Omental fat pad (tissue), 4 donors: ENCODE measurements at places on chromosomes 13 and 19. TPM values are rescaled to one million over a fixed set of nuclear protein-coding genes. Genes with fewer than 3 reads are reported as not detected.

NXNL1 gene
- total RNA-seq: not detected

CYP4F2 gene
- not detected for total RNA-seq

SMARCA4 gene
- 42.4 TPM for total RNA-seq

SOHLH2 gene
- not detected for total RNA-seq

PRR22 gene
- 3.0 TPM for total RNA-seq
